IPS DF 6.9 (cell line): ENCODE measurements at places on chromosomes 2 and 18.

- no peak for DNase-seq
Observed at GRCh38 chr2:241770185-241770935, 6.3 kb upstream of the GAL3ST2 start.

GRCh38 chr2:84481702-84482101 is 22.6 kb upstream of the SUCLG1 start:
- DNase-seq: no peak

GRCh38 chr2:60989259-60989658 is 28.3 kb upstream of the PEX13 start:
- no peak for DNase-seq

DNA sequence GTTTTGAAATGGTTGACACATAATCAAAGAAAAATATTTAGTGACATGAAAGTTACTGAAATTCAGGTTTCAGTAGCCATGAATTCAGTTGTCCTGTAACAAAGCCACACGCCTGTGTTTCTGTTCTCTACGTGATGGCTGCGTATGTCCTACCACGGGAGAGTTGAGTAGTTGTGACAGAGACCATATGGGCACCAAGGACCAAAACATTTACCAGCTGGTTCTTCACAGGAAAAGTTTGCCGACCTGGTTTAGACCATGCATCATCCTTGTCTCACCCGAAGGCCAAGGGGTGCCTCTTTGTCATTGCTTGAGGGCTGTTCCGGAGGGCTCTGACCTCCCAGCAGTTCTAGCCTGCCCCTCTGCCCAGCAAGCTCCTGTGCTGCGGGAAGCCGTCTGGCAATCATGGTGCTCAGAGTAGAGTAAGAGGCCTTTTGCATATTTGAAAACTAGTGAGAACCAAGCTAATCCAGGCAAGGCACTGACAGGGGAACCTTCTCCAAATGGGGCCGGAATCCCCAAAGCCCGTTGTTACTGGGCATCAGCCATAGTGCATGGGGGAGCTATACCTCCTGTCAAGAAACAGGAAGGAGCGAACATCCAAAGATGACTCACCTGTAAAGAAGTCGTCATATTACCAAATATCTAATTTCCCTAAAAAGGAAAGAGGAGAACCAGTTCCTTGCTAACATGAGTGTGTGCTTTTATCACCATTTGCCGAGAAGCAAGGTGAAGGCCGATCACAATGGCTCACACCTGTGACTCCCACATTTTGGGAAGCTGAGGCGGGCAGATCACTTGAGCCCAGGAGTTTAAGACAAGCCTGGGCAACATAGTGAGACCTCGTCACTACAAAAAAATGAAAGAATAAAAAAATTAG is 92.6 kb upstream of the RAB12 start:
- DNase-seq: no peak

- DNase-seq: no peak
Observed at GRCh38 chr18:22983175-22983574, 50.0 kb downstream of the RBBP8 start.
